ENCODE measurements at places on chromosomes 1 and 21.
A peak's percentile ranks its signal among the peaks of the same experiment; 100 is the strongest.

- DNase-seq: no peak
Measured at GRCh38 chr1:215002471-215002870, 80.1 kb upstream of the KCNK2 start.

GRCh38 chr1:232628335-232629249 is 1.3 kb downstream of the SIPA1L2 start:
- DNase-seq: no peak

DNA sequence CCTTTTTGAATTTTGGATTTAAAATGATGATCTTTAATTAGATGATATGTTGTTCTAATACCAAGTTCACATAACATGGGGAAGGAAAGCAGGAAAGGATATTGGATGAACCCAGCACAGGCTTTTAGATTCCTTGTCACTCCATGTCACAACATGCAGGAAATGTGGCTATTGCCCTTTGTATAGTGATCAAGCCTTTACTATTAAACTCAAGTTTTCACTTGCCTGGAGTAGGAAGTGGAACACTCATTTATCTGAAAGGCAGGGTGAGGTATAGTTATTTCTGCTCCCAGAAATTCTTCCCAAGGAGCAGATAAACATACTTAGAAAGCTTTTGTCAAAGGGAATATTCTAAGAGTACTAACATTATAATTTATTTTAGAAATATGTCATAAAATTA is 37.2 kb upstream of the BCAS2 start:
- DNase-seq: no peak

DNA sequence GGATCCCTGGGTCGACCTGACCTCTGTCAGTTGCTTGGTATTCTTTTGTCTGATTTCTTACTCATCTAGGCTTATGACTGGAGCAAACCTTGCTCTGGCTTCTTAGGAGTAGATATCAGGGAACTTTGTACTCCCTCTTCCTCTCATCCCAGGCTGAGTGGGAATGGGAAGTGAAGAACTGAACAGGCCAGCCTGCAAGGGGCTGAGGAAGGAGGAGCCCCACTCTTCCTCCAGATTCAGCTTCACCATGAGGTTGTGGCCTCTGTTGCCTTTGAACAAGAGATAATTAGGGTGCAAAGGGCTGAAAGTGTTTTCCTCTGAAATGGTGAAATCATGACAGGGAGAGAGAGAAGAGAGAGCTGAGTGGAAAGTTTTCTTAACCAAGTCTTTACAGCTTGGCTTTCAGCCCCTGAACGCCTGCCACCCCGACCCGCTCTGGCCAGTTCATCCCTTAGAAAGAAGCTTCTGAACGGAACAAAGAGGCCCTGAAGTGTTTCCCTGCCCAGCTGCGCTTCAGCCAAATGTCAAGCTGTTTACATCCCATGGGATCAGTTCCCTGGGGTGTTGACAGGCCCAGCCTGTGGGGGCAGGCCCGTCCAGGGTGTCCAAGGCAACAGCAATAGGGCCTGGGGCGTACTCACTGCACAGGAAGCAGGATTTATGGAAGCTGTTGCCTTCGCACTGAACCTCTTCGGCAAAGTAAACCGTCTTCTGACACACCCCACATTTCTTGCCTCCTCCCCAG is 11.2 kb downstream of the CSRP1 start:
- DNase-seq: no peak

DNA sequence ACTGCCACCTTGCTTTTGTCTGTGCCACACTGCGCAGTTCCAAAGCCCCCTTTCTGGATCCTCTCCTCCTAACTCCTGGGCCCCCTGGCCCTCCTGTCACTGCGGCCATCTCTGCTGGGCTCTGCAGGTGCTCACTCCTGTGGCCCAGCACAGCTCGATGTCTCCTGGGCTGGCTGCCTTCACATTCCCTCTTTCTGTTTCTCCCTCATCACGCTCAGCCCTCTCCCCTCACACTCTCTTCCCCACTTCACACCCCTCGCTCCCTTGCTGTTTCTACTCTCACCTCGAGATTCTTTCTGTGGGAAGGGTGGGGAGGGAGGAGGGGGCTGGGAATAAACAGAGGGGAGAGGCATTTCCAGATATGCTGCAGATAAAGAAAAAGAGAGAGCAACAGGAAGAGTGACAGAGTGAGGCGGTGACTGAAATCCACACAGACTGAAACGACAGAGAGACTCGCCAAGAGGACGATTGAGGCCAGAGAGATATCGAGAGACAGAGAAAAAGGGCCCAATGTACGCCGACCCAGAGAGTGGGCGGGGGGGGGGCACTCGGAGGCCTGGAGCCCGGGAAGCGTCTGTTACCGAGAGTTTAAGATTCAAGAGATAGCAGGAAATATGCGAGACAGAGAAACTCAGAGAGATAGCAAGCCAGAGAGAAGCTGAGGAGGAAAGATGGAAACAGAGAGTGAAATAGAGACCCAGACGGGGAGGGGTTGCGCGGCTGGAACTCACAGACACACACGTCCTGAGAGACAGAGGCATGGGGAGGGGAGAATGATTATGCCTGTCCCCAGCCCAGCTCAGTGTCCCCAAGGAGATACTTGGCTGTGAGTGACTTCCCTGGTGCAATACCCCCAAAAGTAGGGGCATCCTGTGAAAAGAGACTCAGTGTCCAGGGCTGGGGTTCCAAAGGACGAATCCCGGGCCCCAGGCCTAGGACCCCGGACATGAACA is 666 bp downstream of the CSF3R start:
- DNase-seq: no peak

DNA sequence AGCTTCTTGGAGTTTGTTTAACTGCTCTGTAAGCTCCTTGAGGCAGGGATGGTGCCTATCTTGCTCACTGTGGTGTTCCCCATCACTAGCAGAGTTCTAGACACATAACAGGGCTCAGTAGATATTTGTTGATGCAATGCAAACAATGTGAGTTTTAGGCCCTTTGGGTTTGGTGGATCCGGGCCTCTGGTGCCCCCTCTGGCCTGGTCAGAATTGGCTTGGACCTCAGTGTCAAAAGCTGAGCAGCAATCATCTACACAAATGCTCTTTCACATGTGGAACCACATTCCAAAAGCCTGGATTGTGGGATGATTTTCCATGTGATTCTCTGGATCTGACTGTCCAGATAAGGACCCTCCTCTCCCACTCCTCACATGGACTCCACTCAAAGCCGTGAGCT is 53.4 kb upstream of the BCAR3 start:
- DNase-seq: no peak

DNA sequence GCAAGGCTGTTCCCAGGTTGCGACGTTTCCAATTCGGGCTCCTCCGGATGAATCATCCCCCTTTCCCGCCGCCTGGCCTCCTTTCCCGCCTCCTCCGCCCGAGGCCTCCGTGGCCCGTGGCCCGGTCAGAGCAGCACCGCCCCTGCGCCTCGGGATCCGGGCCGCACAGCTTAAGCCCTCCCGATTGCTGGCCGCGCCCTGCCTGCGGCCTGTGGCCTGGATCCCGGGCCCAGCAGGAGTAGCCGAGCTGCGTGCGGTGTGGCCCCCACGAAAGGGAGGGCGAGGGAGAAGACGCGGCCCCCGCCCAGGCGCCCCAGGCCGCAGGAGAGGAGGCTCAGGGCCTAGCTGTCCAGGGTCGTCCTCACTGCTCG is 1.0 kb downstream of the TMEM200B start:
- DNase-seq: peak; percentile 26

DNA sequence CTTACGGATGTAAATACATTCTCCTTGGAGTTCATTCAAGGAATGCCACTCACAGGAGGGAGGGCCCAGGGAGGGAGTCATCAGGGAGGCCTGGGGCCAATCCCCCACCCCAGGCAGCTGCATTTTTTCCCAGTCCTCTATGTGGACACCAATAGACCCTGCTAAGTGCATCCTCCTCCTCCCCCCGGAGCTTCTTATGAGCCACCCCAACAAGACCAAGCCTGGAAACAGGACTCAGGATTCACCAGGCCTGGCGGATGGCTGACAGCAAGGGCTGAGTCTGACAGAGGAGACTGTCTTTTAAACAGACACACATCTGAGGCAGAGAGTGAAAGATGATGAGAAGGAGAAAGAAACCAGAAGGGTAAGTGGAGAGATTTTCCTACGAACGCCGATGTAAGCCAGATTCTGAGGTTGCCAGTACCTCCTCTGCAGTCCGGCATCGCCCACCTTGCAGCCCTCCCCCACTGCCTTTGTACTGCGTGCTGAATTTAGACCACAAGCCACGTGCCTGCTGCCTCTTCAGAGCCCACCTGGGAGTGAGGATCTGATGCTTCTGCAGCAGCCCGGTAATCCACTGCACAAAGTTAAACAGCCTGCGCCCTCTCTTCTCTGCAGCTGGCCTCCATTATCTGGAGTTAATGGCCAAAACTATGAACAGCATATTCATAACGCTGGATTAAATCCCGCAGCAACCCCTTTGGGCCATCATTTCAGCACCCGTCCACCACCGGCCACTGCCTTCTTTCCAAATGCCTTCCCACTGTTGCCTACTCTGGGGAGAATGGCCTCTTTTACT is 17.6 kb upstream of the SFPQ start:
- DNase-seq: no peak

- no peak for DNase-seq
Measured at GRCh38 chr1:222824641-222825040, 9.8 kb downstream of the DISP1 start.

GRCh38 chr1:204878621-204879234 is 8.1 kb downstream of the NFASC start:
- DNase-seq: no peak

DNA sequence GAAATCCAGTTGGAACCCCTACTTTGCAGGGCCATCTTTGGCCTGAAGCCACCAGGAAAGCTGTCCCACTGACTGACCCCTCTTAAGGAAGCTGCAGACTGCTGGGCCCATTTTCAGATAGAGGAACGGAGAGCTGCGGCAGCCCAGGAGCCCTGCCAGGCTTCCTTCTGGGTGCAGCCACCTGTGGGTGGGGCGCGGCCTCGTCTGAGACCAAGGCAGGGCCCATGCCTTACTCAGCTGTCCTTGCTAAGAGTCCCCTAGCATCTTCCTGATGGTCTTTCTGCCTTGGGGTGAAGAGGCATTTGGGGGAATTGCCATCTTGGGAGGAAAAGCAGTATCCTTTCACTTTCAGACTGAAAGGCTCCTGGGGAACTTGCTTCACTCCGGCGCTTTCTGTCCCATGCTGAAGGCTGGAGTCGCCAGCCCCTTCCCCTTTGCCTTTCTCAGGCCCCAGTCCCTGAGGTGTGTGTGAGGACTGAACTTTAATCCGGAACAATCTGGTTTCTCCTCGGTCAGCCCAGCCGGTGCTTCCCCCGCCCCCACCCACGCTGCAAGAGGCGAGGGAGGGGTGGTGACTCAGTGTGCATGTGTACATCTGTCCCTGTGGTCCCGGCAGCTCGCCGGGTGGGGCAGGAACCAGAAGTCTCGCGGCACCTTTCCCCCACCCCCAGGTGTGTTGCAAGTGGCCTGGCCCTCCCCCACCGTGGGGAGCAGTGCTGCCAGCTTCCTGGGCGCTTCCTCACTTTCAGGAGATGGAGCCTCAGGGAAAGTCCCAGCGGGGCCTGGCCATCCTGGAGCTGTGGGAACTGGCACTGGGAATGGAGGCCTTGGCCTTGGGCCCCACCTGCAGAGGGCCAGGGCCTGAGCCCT is 5.1 kb downstream of the ZC3H12A start:
- peak; percentile 64 for DNase-seq

GRCh38 chr1:214331827-214332423 is 51.0 kb downstream of the SMYD2 start:
- peak; percentile 22 for DNase-seq

GRCh38 chr1:226943927-226944326 is 3.8 kb downstream of the COQ8A start:
- DNase-seq: no peak

DNA sequence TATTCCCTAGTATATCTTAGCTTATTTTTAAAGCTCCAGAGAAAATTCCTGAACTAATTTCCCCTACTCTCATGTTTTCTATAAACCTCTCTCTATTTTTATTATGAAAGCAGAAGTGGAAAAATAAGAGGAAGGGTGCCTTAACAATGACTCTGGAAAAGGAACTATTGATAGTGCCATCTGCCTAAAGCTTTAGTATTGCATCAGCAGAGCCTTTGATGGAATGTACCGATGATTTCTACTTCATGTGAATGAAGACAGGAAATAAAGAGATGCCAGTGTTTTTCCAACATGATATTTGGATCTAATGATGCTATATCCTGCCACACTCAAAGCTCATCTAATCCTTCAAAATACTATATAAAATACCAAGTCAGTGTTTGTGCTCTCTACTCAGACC is 35.1 kb downstream of the TNFSF18 start:
- DNase-seq: no peak

- DNase-seq: no peak
Measured at GRCh38 chr1:24895511-24895910, 34.6 kb downstream of the RUNX3 start.

GRCh38 chr1:67834246-67834877 is 1.1 kb upstream of the GNG12 start:
- DNase-seq: no peak

DNA sequence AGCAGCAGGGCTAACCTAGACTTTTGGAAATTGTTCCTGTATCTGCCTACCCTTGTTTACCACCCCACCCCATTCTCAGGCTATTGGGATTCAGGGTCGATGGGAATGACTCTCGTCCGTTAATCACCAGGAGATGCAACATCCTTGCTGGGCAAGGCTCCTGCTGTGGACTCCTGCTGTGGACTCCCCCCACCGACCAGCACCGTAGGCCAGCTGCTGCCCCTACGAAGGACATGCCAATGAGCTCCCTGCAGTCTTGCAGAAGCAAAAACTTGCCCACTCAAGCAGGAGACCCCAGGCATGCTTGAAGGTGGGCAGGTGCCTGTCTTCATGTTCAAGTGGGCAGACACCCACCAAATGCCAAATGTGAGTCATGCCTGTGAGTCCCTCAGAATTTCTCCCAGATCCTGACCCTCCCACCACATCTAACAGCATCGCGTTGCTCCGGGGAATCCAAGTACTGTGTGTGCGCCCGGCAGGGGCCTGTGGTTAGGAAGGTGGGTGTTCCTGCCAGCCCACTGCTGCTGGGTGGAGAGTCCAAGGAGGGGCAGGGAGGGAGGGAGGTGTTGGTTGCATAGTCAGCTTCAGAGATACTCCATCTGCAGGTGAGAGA is 41.7 kb upstream of the SOX13 start:
- no peak for DNase-seq
